ENCODE measurements at places on chromosomes 5 and 9.
A peak's percentile ranks its signal among the peaks of the same experiment; 100 is the strongest.

DNA sequence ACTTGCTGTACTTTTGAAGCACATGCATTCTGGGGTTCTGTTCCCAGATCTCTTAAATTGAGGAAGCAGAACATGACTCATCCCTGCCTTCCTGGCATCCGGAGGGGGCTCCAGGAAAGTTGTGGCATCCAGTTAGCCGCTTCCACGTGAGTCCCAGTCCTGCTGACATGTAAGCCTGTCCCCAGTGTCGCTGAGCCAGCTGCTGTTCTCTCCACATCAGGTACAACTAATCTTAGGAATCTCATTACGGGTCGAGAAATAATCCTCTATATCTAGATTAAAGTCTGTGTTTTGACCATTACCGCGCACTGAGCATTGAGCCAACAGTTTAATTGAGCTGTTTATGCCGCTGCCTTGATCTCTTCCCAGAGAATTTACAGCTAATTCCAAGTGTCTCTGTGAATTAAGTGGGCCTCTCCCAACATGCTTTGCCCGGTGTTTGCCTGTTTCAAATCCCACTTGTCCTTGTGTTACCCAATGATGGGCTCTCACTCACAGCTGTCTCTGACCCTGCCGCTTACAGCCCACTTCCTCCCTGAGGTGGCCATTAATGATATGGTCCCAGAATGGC lies 10.5 kb upstream of the SHB start:
- peak; percentile 3 for DNase-seq

GRCh38 chr9:105205787-105206495 lies 38.5 kb upstream of the SLC44A1 start:
- DNase-seq = no peak

- DNase-seq = no peak
Measured at GRCh38 chr5:126615286-126615685, 14.5 kb downstream of the PHAX start.

GRCh38 chr5:127344931-127345330 lies 54.3 kb downstream of the MEGF10 start:
- no peak for DNase-seq

DNA sequence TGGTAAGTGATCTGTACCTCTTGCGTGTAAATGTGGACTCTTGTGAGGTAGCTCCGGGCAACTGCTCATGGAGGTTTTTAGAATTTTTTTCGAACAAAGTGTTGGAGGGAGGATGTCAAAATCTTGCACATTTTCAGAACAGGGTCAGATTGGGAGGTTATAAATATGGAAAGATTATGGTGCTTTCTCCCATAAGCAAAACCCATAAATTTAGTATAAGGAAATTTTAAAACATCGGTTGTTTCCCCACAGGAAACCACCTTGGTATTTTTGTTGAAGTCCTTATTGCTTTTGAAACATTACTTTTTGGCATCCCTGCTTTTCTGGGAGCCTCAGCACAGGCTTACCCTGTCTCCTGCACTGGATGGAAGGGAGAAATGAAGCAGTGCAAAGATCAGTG lies 33.9 kb downstream of the PTTG1 start:
- no peak for DNase-seq

- no peak for DNase-seq
Measured at GRCh38 chr5:29720954-29721353, 1472.5 kb upstream of the CDH6 start.

- no peak for DNase-seq
Measured at GRCh38 chr5:7881816-7882215, 12.9 kb downstream of the MTRR start.

- no peak for DNase-seq
Measured at GRCh38 chr5:164012371-164012770, 507.0 kb downstream of the MAT2B start.

DNA sequence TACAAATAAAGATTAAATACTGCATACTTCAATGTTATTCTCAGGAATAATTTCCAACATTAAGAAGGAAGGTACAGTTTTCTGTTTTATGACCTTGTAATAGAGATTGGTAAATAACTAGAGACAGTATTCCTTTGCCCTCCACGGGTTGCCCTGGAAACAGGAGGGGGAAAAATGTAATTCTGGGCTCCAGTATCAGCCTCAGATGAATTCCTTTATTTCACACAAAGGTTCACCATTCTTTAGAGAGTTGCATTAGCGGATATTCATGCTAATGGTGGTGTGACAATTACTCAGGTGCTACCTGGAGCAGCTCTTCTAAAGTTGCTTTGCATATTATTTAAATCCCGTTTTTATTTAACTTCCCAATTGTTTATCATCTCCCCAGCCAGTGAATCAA lies 42.6 kb downstream of the CETN3 start:
- DNase-seq = no peak

DNA sequence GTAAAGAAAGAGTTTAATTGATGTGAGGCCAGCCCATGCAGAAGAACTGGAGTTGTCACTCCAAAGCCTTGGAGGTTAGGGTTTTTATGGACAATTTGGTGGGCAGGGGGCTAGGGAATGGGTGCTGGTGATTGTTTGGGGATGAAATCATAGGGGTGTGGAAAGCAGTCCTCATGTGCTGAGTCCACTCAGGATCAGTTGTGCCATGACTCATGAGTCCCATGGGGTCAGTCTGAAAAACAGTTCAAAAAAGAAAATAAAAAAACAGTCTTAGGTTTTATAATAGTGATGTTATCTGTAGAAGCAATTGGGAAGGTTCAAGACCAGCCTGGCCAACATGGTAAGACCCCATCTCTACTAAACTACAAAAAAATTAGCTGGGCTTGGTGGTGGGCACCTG lies 162.3 kb downstream of the KDM4C start:
- DNase-seq = no peak

DNA sequence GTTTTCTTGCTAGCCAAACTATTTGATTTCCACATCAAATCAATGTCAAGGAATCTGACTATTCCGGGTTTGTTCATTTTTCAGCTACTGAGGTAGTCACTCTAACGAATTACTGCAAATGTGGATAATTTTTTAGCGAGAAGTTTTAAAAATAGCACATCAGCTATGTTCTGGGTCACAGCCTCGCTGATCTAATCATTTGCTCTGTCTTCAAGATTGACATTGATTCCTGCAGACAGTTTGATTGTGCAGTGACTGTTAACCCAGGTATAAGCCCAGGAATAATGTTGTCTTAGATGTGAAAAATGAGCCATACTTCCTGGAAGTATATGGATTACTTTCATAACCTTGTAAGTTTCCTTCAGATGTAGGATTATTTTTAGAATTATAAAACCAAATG lies 175.1 kb downstream of the BAAT start:
- no peak for DNase-seq

DNA sequence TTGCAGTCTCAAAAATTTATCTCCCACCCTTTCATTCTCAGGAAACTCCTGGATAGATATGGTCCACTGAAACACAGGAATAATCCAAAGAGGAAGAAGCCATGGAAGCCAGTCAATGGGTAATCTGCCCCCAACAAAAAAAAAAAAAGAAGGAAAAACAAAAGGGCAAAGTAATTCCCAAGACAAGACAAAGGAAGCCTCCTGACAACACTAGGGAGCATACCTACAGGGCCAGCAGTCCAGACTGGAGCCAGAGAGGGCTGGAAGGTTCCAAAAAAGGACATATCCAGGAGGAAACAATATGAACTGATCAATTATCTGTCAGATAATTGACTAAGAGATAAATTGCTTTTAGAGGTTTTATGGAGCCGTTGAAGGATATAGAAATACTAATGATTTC lies 12.9 kb downstream of the FNIP1 start:
- no peak for DNase-seq

GRCh38 chr9:90556897-90557675 lies 85.5 kb downstream of the DIRAS2 start:
- DNase-seq = no peak

- DNase-seq = no peak
Measured at GRCh38 chr5:89823046-89823445, 586.5 kb downstream of the CETN3 start.

Measured in RWPE2 (cell line).